H1 (cell line): ENCODE measurements at places on chromosomes 3 and 15. TPM values are rescaled to one million over a fixed set of nuclear protein-coding genes. Genes with fewer than 3 reads are reported as not detected.

FBN1 gene
- polyA plus RNA-seq: 2.2 and 3.0 TPM in 2 replicates

CRYGS gene
- 1.3 and 1.5 TPM in 2 replicates for polyA plus RNA-seq

NPRL2 gene
- polyA plus RNA-seq: 51.4 and 52.3 TPM in 2 replicates

VEPH1 gene
- polyA plus RNA-seq: 9.1 and 12.0 TPM in 2 replicates

- peak; percentile 82 for DNase-seq
Observed at GRCh38 chr3:133038089-133038730, at the start of gene TMEM108. Gene TMEM108 (plus strand): TSS chr3:133038391.

- peak; percentile 7 for DNase-seq
Observed at GRCh38 chr15:47384341-47384740, 333.0 kb upstream of the SEMA6D start.

DNA sequence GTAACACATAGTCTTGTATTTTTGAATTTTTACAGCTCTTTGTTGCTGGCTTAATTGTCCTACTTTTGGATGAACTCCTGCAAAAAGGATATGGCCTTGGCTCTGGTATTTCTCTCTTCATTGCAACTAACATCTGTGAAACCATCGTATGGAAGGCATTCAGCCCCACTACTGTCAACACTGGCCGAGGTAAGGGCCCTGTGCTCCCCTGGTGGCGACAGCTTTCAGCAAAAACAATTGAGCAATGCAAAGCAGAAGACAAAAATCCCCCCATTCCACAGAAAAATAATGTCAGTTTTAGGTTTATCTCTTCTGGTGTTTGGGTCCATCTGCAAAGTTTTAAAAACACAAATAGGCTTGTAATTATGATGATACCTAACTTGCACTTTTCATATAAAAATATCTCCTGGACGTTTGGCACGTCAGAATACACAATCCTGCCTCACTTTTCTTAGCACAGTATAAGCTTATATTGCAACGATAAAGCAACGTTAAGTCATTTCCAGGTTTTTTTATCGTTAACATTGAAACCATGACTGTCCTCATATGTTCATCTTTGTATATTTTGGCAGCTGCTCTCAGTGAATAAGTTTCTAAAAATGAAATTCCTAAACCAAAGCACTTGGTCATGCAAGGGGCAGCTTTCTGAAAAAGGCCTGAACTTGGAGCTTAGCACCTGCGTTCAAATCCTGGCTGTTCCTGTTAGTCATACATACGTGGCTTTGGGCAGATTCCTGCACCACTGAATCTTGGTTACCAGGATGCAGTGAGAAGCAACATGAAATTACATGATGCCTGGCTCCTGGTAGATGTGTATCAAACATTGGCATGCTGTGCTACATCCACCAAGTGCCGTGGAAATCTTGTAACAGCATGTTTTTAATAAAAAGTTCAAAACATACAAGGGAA, 8.5 kb downstream of the SEC61A1 start:
- DNase-seq: no peak

GRCh38 chr3:41288785-41289184, 89.5 kb downstream of the CTNNB1 start:
- DNase-seq: no peak

- no peak for DNase-seq
Observed at GRCh38 chr15:60740231-60740630, 261.3 kb upstream of the ICE2 start.

DNA sequence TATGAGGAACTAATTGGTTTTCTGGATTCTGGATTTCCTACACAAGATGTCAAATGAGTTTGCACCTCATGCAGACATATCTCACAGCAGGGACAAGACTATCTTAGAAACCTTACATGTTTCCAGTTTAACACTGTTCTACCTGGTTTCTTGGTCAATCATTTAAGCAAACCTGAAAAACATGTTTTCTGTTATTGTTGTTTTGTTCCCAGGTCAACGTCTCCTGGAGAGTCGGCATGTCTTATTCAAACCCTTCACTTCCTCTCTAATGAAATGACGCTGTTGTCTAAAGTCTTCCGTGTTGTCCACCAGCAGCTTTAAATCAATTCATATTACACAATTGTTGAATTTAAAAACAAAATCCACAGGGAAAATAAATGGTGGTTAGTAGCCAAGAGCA, 150.9 kb downstream of the CNTN3 start:
- no peak for DNase-seq
